ENCODE measurements at places on chromosomes 6 and 20. TPM values are rescaled to one million over a fixed set of nuclear protein-coding genes. Genes with fewer than 3 reads are reported as not detected.

- no peak for DNase-seq
These were observed at the start of gene SMIM28 for GRCh38 chr6:138377844-138378243. SMIM28 (plus strand) TSS chr6:138377905; CDS start chr6:138378073, 168 bp downstream.

GRCh38 chr6:159807150-159807858 is 7.2 kb downstream of the PNLDC1 start:
- no peak for DNase-seq

GRCh38 chr6:13461805-13462204 is 25.6 kb downstream of the GFOD1 start:
- no peak for DNase-seq

GRCh38 chr6:46217671-46218131 is 46.9 kb upstream of the ENPP5 start:
- DNase-seq, result no peak

DNA sequence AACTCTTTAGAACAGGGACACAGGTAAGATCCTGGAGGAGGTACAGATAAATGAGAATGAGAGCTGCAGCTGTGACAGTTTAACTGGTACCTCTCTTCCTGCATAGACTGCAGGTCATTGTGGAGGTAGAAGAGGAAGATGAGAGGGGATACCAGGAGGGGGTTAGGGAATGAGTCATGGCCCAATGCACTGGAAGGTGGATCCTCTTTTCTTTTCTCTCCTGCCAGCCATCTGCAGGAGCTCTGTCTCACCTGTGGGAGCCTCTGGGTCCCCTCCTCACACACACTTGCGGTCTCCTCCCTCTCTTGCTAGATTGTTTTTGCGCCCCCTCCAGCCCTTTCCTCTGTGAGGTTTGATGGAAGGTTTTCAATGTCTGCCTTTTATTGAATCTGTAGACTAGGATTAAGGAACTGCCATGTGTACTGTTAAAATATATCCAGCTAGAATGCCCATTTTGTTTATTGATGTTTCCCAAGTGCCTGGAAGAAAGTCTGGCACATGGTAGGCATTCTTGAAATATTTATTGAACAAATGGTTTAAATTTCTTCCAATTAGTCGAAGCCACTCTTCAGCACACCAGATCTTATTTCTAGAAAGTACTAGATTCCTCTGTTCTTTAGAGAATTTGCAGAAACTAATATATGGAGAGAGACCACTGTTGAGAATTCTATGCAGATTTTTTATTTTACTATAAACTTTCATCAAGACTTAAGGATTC is 13.0 kb downstream of the C6orf163 start:
- no peak for DNase-seq

DNA sequence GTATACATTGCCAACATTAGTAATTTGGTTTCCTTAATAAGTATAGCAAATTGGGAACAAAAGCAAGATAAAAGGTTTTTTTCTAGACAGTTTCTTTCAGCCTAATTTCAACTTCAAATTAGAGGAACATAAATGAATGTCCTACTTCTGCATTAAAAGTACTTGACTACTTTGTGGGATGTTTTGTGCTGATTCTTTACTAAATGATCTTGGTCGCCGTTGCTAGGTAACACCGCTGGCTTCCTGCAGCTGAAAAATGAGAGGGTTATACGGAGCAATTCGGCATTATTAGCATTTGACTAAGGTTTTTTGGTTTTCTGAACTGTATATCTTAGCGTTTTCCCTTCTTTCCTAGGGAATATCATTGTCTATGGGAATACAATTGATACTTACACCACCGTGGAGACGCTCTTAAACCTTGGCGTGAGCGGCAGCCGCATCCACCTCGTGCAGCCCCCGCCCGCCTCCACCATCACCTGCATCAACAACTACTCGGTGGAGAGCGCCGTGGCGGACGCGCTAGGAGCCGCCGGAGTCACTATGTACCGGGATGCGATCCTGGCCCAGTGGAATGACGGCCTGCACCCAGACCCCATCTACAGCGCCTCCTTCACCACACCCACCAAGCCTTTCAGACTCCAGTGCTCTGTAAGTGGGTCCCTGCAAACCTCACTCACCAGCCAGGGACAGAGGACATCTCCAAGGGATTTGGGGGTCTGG is 90.9 kb upstream of the INSM1 start:
- no peak for DNase-seq

GRCh38 chr6:110196874-110197273 is 16.6 kb downstream of the CDC40 start:
- no peak for DNase-seq

DNA sequence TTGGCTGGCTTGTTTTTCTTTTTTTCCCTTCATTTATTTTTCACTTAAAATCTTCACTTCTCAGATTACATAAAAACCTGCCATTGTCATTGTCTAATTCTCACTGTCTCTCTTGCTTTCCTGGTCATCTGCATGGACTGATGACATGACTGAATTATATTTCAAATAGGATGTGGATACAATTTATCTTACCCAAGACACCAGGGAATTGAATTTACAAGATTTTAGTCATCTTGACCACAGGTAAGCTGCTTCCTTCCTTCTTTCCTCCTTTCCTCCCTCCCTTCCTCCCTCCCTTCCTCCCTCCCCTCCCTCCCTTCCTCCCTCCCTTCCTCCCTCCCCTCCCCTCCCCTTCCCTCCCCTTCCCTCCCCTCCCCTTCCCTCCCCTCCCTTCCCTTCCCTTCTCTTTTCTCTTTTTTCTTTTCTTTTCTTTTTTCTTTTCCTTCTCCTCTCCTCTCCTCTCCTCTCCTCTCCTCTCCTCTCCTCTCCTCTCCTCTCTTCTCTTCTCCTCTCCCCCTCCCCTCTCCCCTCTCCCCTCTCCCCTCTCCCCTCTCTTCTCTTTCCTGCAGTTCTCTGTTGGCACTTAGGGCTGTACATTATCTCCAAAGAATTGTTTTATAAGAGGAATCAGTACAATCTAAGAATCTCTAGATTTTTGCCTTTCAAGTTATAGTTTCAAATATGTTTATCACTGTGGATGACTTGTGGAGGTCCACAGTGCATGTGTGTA is 171.5 kb downstream of the CARMIL1 start:
- no peak for DNase-seq

DNA sequence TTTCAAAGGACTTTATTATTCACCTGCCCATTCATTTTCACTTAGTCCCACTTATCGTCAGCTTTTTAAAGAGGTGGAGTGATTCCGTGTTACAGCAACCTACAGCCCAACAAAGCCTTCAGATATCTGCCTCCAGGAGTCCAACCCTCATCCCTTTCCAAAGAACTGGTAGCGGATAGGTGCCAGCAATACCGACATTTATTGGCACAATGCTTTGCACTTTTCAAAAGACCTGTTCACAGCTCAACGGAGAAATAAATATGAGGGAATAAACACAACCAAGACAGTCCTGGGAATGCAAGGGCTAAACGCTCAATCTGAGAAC is 819 bp upstream of the MTRF1L start:
- DNase-seq, result no peak

DNA sequence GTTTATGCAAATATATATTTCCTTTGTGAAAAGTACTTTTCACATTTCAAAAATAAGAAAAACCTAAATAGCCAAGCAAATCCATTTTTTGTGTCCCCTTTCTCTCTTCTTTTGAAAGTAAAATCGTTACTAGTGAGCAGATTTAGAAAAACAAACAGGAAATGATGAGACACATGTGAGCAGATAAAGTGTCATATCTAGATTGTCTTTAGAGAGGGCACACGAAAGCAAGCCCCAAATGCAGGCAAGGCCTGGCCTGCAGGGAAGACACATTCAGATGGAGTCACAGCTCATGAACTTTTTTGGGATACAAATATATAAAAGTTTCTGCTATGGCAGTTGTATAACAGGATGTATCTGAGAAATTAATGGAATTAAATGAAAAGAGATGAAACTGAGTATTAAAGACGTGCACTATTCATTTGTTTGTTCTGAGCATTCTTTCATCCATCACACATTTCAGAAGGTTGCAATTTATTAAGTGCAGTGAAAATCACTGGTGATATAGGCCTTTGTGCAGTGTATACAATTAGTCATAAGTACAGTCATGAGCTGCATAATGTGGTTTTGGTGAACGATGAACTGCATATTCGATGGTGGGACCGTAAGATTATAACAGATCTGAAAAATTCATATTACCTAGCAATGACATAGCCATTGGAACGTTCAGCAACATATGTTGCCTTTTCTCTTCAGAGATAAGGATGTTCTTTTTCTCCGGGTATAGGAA is 101.4 kb downstream of the PACRG start:
- no peak for DNase-seq

- DNase-seq, result no peak
These were observed 526.0 kb downstream of the UTRN start for GRCh38 chr6:144811140-144811539.

- DNase-seq, result no peak
These were observed 19.5 kb upstream of the GMNN start for GRCh38 chr6:24755279-24755678.

- no peak for DNase-seq
These were observed 684.6 kb downstream of the DOK5 start for GRCh38 chr20:55160037-55160436.

DNA sequence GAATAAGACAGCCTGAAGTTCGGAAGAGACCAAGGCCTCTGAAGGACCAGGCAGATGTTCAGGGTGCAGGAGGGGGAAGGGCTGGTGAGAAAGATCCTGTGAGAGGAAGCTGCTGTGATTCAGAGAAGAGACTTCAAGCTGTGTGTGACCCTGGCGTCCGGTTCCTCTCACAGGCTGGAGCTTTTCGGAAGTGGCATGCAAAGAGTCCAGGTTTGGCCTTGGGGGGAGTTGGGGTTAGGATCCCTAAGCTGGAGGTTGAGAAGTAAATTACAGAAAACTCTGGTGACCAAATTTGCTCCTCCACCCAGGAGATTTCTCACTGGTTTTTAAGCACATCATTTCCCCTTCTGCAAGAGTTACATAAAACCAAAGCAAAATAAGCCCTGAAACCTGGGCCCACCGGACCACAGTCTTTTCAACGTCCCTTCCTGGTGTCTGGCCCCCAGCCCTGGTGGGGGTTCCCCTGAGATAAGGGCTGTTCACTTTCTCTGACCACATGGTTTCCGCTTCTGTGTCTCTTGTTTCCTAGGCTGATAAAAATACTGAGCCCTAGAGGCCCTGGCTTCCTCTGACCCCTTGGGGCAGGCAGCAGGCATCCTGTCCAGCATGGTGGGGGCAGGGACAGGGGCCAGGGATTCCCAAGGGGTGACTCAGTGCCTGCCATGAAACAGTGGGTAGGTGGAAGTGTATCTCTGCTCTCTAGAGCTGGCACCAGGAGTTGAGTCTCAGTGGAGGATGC is 12.0 kb upstream of the LTA start:
- no peak for DNase-seq

DNA sequence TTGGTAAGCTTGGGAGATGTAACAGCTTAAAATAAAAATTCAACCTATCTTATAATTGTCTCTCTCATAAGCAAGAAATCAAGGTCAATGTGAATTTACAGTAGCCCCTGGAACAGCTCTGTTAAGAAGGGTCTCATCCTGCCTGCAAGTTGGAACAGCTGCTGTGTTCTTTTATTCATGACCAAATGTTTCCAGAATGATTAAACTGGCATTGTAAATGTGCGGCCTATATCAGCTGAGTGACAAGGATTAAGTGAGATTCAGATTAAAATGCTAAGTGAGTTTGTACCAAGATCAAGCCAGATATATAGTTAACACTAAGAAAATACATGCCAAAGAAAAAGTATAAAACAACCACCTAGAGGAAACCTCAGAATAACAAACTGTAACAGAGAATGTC is 45.3 kb upstream of the NRSN1 start:
- no peak for DNase-seq

The SLC35F1 gene
- total RNA-seq, result 4.5 TPM

The POLR1H gene
- total RNA-seq, result 27.3 TPM
